ENCODE measurements at places on chromosomes 7 and 10.

DNA sequence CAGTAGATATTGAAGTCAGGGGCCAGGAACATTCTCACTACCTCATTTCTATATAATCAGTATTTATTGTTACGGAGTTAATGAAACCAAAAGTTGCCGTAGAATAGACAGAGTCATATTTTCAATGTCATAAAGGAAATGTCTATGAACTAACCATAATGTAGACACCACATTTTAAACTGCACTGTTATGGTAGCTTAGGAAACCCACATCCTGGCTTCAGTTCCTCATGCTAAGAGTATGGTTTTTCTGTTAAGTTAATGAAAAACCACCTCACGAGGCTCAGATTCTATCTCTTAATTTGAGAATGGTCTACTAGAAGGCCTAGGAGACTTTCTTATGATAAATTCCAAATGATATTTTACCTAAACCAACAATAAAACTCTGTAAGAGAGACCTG is 166.5 kb downstream of the TMEM26 start:
- DNase-seq = no peak

- DNase-seq = no peak
Measured at GRCh38 chr10:104574838-104575237, 66.3 kb upstream of the SORCS3 start.

DNA sequence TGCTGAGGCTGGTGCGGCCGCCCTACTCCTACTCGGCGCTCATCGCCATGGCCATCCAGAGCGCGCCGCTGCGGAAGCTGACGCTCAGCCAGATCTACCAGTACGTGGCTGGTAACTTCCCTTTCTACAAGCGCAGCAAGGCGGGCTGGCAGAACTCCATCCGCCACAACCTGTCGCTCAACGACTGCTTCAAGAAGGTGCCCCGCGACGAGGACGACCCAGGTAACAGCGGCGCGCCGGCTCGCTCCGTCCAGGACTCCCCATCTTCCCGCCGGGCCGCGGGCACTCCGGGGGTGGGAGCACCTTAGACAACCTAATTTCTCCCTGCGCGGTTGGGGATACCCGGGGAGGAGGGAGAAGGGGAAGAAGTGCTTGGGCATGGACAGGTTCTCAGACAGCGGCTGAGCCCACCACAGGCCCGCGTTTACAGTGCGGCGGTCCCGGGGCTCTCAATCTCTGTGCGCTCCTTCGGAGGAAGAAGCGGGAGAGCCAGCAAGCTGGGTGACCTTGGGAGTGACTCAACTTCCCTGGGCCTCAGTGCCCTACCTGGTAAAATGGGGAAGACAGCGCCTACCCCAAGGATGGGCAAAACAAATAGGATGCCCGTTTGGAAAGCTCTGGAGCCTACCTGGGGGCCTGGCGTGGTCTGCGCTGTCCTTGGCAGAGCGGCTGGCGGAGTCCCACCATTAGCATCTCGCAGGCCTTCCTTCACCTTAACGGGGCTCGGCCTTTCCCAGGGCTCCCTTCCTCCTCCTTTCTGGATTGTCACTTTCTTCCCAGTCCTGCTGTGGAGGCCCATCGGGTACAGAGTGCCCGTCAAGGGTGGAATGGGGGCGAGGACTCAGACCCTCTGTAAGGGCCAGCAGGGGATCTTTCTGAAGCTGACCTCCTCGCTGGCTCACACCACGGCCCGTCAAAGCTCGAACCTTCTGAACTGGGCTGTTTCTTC is 852 bp downstream of the FOXI2 start:
- DNase-seq = no peak

DNA sequence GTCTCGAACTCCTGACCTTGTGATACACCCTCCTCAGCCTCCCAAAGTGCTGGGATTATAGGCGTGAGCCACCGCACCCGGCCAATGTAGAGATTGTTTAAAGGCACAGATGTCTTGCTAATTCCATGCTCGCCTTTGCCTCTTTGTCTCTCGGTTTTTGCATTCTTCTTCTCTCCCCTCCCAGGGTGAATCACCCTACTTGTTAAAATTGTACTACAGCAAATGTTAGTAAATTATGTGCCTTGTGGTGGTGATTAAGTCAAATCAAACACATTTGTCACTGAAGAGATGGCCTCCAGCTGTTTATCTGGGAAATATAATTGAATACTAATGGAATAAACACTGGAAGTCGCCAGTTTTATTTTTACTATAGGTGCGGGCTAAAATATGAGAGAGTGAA is 384.4 kb upstream of the AUTS2 start:
- no peak for DNase-seq

DNA sequence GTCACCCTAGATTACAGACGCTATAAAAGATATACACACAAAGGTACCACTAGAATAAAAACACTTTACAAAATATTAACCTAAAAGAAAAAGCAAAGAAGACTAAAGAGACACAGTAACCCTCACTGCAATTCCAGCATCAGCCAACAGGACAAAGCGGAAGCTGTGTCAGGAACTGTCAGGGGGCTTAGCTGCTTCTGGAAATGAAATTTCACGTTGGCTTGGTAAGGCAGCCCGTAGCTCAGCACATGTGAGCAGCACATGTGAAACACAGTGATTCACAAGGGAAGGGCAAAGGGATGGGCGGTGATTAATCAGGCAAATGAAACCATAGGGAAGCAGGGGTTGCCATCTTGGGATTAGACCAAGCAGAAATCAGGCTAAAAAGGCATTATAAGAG is 195.4 kb downstream of the MGMT start:
- DNase-seq = no peak

GRCh38 chr10:59648711-59649201 is 60.9 kb downstream of the SLC16A9 start:
- no peak for DNase-seq

DNA sequence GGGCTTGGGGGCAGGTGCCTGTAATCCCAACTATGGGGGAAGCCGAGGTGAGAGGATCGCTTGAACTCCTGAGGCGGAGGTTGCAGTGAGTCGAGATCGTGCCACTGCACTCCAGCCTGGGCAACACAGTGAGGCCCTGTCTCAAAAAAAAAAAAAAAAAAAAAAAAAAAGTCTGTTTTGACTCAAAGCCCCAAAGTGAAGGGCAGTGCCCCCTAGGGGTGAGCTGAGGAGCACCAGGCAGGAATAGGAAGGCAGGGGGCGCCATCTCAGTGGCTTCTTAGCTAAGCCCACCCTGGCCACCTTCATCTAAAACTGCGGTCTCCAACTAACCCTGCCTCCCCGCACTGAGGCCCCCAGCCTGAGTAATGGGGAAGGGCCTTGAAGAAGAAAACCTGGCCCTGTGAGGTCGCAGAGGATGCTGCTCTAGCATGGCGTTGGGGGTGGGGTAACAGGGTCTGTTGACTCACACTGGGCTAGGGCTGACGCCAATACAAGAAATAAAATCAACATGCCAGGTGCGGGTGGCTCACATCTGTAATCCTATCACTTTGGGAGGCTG is 9.8 kb downstream of the PODXL start:
- DNase-seq = no peak

GRCh38 chr7:104643587-104644217 is 315.3 kb downstream of the LHFPL3 start:
- DNase-seq = no peak

DNA sequence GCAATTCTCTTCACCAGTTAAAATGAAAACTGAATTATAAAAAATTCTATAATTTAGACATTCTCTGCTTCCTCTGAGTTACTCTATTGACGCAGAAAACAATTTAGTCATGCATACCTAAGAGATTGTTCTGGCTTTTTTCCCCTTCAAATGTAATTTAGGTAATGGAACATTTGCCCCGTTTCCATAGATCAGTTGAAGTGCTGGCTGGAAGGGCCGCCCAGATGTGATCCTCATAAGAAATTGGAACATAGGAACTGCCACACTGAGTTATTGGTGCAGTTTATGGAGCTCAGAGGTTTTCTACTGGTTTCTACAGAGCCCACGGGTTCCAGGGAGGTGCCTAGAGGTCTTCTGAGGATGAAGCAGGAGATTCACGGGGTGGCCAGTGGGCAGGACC is 581.7 kb downstream of the SDK1 start:
- DNase-seq = no peak

- no peak for DNase-seq
Measured at GRCh38 chr7:23020742-23021401, 6.9 kb upstream of the HYCC1 start.

DNA sequence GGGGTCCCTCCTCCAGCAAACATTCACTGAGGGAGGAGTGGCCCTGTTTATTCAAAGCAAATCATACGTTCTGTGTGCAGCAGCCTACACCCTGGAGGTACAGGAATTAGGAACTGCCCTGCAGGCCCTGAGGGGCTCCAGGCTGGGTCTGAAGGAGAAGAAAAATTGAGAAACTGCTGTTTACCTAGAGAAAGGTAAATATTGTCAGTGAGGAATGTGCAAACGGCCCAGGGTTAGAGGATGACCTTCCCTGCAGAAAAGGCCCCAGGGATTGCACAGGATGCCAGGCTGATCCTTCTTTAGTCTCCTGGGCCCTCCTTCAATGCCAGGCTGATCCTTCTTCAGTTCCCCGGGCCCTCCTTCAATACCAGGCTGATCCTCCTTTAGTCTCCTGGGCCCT is 5.7 kb downstream of the CALML5 start:
- no peak for DNase-seq

DNA sequence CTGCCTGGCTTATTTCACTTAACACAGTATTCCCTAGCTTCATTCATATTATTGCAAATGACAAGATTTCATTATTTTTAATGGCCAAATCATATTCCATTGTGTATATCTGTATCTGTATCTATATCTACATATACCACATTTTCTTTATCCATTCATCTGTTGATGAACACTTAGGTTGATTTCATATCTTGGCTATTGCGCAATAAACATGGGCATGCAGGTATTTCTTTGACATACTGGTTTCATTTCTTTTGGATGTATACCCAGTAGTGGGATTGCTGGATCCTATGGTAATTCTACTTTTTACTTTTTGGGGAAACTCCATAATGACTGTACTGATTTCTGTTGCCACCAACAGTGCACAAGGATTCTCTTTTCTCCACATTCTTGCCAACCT is 68.9 kb upstream of the CREB5 start:
- no peak for DNase-seq

DNA sequence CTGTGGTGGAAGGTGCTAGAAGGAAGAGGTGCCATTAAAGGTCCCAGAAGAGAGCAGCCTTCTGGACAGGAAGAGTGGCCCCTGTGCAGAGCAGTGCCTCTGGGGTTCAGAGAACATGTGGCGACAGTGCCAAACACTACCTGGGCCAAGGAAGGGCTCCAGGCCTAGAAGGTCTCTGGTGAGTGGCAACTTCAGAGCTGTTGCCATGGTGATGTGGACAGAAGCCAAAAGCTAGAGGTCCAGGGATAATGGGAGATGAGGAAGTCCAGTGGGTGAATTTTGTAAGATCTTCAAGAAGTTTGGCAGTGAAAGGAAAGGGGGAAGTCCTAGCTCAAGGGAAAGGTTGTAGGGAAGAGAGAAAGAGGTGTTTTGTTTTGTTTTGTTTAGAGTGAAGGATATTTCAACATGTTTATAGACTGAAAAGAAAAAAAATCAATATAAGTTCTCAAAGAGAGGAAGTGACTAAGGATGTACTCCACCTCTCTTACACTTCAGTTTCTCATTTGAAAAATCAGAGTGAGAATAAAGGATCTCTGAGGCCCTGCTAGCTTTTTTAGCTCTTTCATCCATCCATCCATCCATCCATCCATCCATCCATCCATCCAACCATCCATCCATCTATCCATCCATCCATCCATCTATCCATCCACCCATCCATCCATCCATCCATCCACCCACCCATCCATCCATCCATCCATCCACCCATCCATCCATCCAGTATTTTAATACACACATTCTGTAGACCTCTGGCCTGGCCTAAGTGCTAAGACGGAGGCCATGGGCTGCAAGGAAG is 77.1 kb upstream of the DUSP5 start:
- no peak for DNase-seq

DNA sequence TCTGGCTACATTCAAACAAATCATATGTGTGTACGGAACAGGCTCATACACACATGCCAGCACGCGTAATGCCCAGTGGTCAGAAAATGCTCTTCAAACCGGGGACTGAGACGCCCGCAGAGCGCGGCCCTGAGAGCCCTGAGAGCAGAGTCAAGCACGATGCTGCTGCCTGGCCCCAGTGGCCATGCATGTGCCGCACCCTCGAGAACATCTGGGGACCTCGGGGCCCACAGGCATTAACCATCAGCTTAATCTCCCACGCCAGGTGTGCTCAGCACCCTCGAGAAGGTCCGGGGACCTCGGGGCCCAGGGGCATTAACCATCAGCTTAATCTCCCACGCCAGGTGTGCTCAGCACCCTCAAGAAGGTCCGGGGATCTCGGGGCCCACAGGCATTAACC is 163.1 kb downstream of the PTPRN2 start:
- DNase-seq = no peak

GRCh38 chr7:142733271-142733670 is 16.0 kb upstream of the PRSS1 start:
- DNase-seq = no peak

DNA sequence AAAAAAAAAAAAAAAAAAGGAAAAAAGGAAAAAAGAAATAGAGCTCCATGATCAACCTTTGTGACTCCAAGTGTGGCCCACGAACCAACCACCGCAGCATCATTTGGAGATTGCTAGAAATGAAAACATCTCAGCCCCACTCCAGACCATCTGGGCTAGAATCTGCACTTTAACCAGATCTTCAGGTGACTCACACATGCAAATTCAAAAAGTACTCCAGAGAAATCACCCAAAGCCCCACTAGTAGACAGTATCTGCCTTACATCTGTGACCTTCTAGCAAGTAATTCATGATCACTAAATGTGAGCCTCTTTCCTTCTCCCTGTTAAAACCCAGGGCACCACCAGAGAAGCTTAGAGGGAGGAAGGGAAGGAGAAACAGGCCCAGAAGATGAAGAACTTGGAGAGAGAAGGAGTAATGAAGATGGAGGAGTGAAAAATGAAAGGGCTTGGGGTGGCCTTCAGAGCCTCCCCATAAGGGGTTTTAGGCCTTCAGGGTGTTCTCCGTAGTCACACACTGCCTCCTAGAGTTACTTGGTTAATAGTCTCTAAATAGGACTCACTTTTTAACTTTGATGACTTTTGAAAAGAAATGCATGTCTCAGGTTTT is 94.0 kb downstream of the SLC37A3 start:
- no peak for DNase-seq

DNA sequence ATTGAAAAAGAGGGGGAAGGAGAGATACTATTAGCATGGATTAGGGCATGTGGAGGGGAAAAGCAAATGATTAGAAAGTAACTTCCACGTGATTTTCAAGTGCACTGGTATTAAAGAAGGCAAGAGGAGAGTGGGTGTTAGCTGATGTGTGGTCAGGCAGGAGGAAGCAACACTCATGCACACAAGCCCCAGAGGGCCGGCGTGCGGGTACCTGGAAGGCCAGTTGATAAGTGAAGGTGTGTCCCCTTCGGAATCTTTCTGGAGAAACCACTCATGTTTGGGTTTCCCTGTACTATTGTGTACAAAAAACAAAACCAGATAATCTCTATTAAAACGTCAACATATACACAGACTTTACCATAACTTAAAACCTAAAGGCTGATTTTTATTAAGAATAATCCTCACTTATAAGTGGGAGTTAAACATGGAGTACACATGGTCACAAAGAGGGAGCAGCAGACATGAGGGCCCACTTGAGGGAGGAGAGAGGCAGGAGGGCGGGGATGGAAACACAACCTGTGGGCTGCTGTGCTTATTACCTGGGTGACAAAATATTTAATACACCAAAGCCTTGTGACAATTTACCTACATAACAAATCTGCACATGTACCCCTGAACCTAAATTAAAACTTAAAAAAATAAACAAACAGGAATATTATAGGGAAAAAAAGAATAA is 98.9 kb downstream of the SVIL start:
- no peak for DNase-seq

- DNase-seq = no peak
Measured at GRCh38 chr10:69631566-69631965, 1.5 kb downstream of the FAM241B start.

Data from progenitor cell of endocrine pancreas (in vitro differentiated cells).